ENCODE measurements at places on chromosomes 1 and 21. TPM values are rescaled to one million over a fixed set of nuclear protein-coding genes. Genes with fewer than 3 reads are reported as not detected.

TSSK3 gene
- total RNA-seq = 2.3 TPM

DNA sequence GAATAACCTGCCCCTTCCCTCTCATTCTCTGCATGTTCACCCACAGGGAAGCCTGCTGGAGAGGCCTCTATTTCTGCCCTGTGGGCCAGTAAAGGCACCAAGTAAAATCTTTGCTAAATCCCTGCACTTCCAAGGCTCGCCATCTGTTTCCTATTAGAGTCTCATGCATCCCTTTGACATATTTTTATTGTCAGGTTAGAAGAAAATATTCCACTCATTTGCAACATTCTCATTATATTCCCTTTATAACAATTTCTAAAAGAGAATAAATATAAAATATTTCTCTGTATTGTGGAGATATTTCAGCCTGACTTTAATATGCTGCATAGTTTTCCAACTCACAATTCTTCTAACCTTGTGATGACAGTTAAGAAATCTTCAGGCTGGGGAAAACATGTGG lies 340.4 kb upstream of the VAMP3 start:
- no peak for DNase-seq

DNA sequence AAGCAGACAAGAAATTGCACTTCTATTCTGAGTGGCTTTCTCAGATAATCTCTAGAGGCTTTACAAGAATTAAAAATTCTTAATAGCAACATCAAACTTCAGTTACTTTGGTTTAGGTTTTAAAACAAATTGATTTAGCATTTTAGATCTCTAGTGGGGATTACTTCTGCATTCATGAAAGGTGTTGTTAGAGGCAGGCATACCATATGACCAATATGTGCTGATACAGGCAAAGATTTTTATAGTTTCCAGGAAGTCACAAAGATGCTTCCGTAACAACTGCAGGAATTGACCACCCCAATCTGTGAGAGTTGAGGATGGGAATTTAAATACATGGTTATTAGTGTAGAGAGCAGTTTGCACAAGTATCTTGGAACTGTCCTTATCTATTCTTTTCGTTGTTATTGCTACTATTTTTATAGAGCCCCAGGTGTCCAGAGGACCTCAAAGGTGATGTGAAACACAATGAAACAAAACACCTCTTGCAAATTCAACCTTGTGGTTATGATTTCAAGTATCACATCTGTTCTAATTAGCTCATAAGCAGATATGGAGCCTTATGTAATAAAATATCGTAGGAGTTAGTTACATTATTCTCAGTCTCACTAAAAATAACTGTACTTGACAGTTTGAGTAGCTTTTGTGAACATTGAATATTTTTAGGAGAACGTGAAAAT lies 512.7 kb upstream of the ADGRL4 start:
- DNase-seq = no peak

DNA sequence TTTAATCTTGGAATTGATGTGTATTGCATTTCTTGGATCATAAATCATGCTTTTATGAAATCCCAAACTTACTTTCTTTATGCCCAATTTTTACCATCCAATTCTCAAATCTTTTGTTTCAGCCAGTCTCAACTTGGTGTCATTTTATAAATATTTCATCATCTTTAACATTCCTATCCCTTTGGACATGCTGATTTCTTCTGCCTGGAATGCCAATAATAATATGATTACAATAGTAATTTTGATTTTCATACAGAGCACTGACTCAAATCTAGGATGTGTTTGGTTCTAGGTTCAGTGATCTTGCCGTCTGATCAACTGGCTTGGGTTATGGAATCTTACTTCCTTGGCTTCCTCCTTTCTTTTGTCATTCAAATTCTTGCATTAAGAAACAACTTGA lies 12.8 kb downstream of the RRP15 start:
- no peak for DNase-seq
